GM03348 (cell line): ENCODE measurements at places on chromosomes 7 and 10.

DNA sequence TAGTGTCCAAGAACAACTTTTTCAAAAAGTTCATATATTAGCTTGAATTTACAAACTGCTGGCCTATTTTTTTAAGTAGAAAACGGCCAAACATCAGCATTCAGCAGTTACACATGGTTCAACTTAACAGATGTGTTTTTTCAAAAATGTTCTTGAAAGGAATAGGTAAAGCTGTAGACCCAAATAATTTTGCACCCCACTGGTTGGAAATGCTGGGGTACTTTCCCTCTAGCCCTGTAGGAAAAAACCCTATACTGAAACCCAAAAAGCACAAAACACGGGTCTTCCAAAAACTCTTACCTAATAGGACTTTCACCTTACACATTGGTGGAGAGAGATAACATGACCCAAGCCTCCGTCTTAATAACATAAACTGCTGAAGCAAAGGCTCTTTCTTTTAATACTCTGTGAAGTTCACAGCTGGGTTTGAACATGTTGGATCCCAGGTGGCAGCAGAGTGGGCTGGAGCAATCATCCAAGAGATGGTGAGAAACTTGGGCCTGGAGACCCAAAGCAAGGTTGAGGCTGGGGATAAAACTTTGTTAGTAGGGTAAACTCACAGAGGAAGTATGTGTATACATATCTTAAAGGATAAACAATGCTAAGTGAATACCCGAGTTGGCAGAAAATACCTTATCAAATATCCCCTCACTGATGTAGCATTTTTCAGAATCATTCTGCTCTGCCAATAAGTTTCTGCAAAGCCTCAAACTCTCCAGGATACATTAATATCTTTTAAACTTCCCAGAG lies 629 bp upstream of the DNAJC9 start:
- DNase-seq = no peak

DNA sequence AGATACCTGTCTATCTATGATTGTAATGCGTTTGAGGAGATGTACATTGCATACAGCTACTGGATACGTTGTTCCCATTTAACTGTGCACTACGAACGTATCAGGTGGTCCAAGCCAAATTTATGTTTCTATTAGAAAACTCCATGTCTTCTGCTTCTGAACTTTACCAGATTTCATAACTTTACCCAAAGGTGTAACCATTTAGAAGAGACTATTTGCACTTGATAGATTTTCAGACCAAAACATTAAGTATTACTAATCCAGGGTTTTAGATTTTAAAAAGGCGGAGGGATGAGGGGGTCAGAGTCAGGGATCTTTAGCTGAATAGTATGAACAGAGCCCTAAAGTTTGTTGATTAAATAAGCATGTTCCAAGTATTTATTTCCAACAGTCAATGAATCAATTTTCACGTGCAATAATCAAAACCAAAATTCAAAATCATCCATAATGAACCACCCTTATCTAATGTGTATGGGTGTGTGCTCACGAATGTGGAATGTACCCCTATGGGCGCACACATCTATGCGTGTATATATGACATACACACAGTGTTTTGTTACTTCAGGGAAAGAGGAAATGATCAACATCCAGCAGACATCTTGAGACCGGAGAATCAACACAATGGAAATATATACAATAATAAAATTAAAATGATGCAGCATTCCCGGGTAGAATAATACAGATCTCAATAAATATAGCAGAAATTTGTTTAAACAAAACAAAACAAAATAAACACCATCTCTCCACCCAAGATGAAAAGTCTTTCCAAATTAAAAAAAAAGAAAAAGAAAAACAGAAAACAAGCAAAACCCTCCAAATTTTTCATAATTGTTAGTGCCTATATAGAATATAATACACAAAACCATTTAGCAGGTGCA lies 3.4 kb downstream of the FEZF1 start:
- no peak for DNase-seq

GRCh38 chr7:76220185-76221057 lies 18.7 kb downstream of the SRRM3 start:
- DNase-seq = peak; percentile 28

DNA sequence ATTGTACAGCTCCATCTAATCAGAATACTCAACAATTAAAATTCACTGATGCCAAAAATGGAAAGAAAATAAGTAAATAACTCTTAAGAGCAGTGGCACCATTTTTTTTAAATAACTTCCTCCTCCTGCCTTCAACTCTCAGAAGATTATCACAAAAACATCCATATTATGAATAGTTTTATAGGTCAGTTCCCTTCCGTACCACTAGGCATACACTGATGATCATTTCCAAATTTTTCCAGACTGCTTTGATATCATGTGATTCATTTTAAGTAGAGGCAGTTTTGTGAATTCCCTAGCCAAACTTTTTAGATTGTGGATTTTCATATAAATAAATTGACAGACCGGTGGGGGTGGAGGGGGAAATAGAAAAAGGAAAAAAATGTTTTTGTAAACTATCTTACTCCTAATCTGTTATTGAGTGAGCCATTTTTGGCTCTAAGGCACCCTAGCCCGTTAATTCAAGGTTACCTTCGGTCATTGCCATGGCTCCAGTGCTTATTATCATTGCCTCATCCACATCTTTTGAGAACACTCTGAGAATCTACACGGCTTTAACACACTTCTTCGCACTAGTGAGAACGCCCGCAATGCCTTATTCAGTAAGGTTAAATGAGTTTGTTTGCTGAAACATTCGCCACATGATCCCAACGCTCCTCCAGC lies 1.0 kb downstream of the FAM107B start:
- no peak for DNase-seq

DNA sequence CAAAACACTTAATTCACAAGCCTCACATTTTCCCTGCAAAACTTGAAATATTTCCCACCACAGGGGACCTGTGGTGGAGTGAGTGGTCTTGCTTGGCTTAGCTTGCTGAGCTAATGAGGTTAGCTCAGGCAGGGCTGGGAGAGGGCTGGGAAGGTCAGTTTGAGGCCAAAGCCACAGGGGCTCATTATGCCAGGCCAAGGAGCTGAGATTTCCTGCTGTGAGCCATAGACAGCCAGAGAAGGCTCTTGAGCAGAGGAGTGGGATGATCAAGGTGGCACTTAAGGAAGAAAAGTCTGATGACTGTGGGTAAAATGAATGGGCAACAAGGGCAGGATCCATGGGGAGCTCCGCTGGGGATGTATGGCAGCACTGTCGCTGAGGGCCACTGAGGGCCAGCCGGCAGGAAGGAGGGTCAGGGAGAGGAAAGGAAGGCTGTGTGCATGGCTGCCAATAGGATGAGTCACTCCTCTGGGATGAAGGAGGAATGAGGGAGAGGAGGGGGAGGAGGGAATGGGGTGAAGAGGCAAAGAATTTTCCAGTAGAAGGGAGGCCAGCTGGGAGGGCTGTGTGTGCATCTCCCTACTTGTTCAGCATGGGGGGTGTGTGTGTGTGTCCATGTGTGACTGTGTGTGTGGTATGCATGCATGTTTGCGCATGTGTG lies 18.7 kb upstream of the ZNF488 start:
- DNase-seq = peak; percentile 91

DNA sequence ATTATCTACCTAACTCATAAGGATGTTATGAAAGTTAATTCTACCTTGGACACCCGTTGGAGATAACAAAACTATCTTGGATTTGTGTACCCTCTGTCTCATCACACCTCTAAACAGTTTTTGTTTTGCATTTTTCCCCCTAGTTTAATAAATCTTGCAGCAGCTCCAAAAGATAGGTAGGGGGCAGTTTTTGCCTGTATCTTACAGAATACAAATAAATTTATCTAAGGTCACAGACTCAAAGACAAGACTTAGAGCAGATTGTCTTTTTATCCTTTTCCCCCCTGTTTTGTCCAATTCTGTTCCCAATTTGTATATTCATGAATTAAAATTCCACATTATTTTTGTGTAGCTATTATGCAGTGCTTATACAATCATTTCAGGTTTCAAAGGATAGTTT lies 5.0 kb upstream of the SORCS1 start:
- no peak for DNase-seq

DNA sequence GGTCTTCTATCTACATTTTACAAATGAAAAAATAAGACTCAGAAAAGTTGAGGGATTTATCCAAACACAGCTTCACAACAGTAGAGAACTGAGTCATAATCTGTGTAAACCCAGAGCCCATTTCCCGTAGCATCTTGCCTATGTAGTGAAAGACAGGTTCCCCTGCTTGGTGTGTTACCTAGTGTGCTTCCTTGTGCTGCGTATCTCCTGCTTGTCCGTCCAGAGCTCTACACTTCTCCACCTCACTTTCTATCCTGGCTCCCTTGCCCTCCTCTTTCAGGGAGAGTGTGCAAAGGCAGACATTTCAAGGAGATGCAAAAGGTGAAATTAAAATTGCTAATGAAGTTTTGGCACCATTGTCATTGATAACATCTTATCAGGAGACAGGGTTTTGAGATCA lies 1.4 kb upstream of the ASNS start:
- no peak for DNase-seq

DNA sequence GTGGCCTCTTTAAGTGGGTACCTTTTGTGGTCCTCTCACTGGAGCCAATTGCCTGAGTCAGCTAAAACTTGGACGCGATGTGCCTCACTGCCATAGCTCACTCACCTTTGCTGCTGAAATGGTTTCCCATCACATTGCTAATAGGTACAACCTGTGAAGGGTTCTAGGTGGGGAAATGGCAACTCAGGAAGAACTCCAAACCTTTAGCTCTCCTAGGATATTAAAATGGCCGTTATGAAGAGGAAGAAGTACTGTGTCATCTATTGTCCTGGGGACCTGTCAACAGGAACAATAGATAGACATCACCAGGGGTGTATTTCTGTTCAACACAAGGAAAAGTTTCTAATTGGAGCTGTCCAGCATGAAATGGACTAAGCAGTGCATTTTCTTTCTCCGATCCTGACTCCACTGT lies 1.2 kb upstream of the ZNF655 start:
- no peak for DNase-seq

DNA sequence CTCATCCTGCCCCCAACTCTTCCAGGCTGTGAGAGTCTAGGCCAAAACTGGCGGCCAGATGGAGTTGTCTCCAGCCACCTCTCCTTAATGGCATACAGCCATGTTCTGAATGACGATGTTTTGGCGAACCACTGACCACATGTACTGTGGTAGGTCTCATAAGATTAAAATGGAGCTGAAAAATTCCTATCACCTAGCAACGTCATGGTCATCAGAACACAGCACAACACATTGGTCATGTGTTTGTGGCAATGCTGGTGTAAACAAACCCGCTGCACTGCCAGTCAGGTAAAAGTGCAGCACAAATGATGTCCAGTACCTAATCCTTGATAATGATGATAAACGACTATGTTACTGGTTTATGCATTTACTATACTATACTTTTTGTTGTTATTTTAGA lies 290.0 kb upstream of the MKI67 start:
- no peak for DNase-seq

GRCh38 chr10:11532306-11532705 lies 79.1 kb downstream of the USP6NL start:
- no peak for DNase-seq

DNA sequence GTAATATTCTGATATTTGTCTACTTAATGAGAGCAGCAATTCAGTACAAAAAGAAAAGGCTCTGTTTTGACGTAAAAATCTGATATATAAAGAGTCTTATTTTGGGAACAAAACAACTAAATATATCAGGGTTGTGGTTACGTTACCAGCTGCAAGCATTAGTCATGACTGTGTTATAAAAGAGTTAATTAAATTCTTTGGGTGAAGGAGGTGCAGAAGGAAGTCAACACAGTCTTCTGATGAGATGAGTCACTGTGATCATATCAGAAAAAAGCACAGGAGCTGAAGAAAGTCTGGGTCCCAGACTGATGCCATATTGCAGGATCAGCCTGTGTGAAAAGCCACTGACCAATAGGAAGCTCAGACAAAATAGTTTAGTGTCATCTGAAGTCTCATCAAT lies 234.3 kb upstream of the TEX47 start:
- DNase-seq = no peak

DNA sequence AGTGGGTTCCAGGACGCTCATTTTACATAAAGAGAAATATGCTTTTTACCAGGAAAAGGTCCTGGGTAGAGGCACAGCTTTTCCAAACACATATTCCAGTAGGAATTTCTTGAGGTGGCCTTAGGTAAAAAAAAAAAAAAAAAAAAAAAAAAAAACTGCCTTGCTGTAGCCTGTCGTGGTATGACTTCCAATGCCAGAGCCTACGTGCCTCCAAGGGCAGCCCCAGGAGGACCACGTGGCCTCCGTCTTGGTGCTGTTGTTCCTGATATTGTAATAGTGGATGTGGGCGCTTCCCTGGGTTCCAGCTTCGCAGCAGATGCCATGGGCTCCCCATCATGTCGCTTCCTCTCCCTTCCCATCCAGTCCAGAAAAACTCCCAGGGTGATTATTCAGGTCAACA lies 49.3 kb downstream of the PRKAG2 start:
- DNase-seq = no peak

DNA sequence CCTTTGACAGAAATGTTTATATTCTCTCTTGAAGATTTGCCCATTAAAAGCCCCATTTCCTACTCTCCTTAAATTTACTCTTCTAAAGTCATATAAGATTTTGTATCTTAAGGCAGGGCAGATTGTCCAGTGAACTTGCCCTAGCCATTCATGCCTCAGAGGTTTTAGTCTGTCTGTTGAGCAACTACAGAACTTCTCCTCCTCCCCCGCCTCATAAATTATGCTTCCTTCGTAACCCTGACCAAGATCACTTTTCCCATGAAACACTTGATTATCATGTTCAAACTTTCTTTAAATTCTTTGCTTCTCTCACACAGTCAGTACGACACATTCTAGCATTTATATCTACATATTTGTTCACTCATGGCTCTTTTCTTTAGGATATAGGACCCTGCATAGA lies 621.3 kb downstream of the ANKRD7 start:
- no peak for DNase-seq

GRCh38 chr10:33248638-33249037 lies 85.8 kb downstream of the NRP1 start:
- DNase-seq = peak; percentile 61

GRCh38 chr10:20740120-20740519 lies 157.0 kb downstream of the NEBL start:
- no peak for DNase-seq

- no peak for DNase-seq
Measured at GRCh38 chr7:135190703-135191102, 20.2 kb upstream of the CYREN start.

DNA sequence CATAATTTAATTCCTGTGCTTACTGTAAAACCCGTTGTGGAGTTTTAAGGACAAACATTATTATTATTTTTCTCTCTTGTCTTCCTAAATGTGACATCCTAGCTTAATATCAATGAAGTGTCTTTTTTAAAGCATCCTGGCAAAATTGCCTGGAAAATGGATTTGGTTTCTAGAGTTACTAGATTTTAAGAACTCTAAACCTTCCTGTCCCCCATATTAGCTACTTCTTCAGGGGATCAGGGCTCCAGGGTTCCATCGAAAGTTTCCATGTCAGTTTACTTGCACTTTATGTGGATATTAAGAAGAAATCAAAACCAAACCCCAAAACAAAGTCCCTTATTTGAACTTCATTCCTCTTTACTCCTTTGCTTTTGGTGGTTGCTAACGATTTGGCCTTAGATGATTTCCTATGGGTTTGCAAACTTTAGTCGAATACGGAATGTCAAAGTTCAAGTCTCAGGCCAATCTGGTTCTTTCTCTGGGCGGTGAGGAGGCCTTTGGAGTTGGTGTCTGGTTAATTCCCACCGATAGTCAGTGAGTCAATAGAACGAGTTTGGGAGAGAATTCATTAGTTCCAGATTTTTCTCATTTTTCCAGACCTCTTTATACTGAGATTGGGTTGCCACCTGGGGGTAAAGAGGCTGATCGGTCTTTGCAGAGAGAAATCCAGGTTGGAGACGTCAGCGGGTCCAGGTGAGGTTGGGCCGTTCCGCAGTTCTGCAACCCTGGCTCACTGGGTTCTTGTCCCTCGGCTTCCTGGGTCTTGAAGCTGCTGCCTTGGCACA lies 1.1 kb downstream of the CUX1 start:
- DNase-seq = no peak
